ENCODE measurements at places on chromosomes 2 and 18. TPM values are rescaled to one million over a fixed set of nuclear protein-coding genes. Genes with fewer than 3 reads are reported as not detected.
A peak's percentile ranks its signal among the peaks of the same experiment; 100 is the strongest.

Gene CABYR
- polyA plus RNA-seq: 7.3 TPM

Gene EVA1A
- polyA plus RNA-seq: 34.5 TPM

Gene HTRA2
- 35.9 TPM for polyA plus RNA-seq

Gene LOXL3
- 8.4 TPM for polyA plus RNA-seq

Gene LRP2
- polyA plus RNA-seq: 3.7 TPM

Gene FAHD2A
- 38.5 TPM for polyA plus RNA-seq

Gene DSEL
- 6.3 TPM for polyA plus RNA-seq

Gene DARS1
- polyA plus RNA-seq: 132 TPM

Gene TXNDC2
- 0.20 TPM for polyA plus RNA-seq

- H3K27ac ChIP-seq: no peak overlapping the region
- H3K27me3 ChIP-seq: no peaks in the 10 kb centered on the region
- DNase-seq: peak; percentile 46
These were observed 127.9 kb downstream of the EVA1A start for GRCh38 chr2:75432761-75433361.

DNA sequence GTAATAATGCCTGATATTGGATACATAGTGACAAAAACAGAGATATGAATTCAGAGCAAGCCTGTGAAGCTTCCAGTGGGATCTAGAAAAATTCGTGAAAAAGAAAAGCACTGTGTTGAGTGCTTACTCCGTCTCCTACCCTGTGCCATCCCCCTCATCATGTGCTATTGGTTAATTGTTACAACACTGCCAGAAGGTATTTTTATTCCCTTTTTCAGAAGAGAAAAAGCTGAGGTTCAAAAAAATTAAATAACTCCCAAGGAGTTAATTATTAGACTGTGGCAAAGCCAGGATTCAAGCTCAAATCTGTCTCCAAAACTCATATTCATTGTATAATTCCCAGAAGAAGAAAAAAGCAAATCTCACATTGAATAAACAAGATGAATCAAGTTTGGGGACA lies 735.5 kb upstream of the ACVR2A start:
- DNase-seq: no peak
- no peak overlapping the region for H3K27ac ChIP-seq
- no peaks in the 10 kb centered on the region for H3K36me3 ChIP-seq
- H3K4me1 ChIP-seq: no peaks in the 10 kb centered on the region
- H3K4me3 ChIP-seq: no peak overlapping the region

DNA sequence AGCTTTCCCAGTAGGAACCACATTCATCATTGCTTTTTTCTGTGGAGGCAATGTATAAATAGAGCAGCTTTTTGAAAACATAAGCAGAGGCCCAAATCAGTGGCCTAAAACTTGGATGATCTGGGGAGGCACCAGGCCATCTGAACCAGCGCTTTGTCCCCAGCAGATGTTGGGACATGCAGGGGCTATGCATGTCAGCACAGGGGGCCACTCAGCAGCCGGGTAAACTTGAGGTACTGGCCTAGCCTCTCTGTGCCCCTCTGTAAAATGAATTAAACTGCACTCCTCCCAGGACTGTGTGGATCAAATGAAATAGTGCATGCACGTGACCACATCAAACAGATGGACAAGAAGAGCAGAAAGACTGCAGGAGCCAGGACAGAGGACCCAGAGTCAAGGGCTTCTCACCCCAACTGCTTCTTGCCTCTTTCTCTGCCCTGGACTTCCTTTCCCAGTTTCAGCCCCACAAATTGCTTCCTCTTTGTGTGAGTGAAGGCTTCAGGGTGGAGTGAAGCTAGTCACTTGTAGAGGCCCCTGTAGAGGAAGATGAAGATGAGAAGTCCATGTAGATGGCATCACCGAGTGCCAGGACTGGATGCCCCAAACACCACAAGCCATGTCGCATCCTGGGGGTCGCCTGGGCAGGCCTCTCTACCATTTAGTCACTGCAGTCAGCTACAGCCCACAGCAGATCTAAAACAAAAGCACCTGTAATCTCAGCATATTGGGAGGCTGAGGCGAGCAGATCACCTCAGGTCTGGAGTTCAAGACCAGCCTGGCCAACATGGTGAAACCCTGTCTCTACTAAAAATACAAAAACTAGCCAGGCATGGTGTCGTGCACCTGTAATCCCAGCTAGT lies 53.2 kb downstream of the IMPA2 start:
- H3K27ac ChIP-seq: no peak overlapping the region
- no peaks in the 10 kb centered on the region for H3K36me3 ChIP-seq
- no peaks in the 10 kb centered on the region for H3K27me3 ChIP-seq
- H3K4me1 ChIP-seq: peaks cover 13% of the 10 kb centered on the region
- DNase-seq: no peak
- H3K4me3 ChIP-seq: no peak overlapping the region

DNA sequence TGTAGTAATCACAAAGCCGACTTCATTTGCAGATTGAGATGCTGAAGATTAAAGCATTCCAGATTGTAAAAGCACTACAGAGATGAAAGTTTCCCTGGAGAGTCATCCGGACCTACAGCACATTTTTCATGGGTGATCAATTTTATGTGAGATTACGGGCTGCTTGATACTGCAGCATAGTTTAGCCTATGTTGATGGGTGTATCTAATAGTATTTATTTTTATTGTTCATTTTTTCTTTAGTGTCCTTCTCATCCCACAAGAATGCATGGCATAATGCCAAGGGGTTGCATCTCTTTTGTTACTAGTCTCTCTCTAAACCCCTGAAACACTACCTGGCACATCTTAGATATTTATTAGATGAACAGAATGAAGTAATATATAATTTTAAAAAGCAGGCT lies 240.4 kb downstream of the MBD2 start:
- H3K4me3 ChIP-seq: no peak overlapping the region
- DNase-seq: no peak
- H3K36me3 ChIP-seq: no peaks in the 10 kb centered on the region

- DNase-seq: no peak
- no peak overlapping the region for H3K4me3 ChIP-seq
These were observed 62.1 kb downstream of the NABP1 start for GRCh38 chr2:191740016-191740419.

GRCh38 chr2:211114826-211115455 lies 558.5 kb downstream of the CPS1 start:
- no peak overlapping the region for H3K4me3 ChIP-seq
- H3K27me3 ChIP-seq: no peaks in the 10 kb centered on the region
- no peak overlapping the region for H3K27ac ChIP-seq
- no peaks in the 10 kb centered on the region for H3K36me3 ChIP-seq
- no peaks in the 10 kb centered on the region for H3K4me1 ChIP-seq

DNA sequence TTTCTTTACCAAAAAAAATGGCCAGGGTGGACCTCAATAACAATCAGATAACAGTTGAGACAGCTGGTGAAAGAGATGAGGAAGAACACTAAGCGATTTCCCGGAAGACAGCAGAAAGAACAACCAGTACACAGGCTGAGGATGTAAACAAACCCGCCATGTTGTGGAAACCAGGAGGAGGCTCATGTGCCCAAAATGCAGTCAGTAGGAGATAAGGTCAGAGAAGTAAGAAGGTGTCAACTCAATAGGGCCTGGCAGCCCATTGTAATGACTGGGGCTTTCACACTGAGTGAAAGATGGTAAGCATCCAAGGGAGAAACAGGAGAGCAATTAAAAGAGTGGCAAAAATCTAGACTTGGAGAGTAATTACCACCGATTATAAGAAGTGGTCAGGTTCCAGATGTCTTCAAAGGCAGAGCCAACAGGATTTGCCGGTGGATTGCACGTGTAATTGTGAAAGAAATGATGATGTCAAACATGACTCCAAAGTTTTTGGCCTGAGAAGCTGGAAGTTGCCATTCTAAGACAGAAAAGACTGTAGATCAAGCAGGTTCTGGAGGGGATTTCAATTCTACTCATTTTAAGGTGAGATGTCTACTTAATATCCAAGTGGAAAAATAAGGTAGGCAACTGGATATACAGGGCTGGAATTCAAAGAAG lies 77.7 kb upstream of the CYP1B1 start:
- peaks cover 52% of the 10 kb centered on the region for H3K4me1 ChIP-seq
- no peak overlapping the region for H3K4me3 ChIP-seq
- H3K27me3 ChIP-seq: no peaks in the 10 kb centered on the region
- DNase-seq: no peak
- H3K36me3 ChIP-seq: no peaks in the 10 kb centered on the region

DNA sequence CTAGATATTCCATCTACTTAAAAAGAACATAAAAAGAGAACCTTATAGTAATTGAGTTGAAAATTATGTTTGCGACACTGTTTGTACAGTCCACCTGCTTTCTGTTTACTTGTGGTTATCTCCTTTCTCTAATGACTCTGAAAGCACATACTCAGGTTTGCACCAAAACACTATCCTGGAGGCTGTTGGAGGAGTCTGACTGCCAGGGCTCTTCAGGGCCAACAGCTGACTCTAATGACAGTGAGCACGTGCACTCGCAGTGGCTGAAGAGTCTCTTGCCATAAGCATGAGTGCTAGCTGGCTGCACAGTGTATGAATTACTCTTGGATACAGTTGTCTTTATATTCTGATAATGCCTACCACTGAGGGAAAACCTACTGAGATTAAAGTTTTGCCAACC lies 16.7 kb upstream of the GLS start:
- H3K27ac ChIP-seq: no peak overlapping the region
- H3K27me3 ChIP-seq: no peaks in the 10 kb centered on the region
- H3K4me3 ChIP-seq: no peak overlapping the region
- no peaks in the 10 kb centered on the region for H3K36me3 ChIP-seq
- peak; percentile 58 for DNase-seq
- H3K4me1 ChIP-seq: peaks cover 12% of the 10 kb centered on the region

DNA sequence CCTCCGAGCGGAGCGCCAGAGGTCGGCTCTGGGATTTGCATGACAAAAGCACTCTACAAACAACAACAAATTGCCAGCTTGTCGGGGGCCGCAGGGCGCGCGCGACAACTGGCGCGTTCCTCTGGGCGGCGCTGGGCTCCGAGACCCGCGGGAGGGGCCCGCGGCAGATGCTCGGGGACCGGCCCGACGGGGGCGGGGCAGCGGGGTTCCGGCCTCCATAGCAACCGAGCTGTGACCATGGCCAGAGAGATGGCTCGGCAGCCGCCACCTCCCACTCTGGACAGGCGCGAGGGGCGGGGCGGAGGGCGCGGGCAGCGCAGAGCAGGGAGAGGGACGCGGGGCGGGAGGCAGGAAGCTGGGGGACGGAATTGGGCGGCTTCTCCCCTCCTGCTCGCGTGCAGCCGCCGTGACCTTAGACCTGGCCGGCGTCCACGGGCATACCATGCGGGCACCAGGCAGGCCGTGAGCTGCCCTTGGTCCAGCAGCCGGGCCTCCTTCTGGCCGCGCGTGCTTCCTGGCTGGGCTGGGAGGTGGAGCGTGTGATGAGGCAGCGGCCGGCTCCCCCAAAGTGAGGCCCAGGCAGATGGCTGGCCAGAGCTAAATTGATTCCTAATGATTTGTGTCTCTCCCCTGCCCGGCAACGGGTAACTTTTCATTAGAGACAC lies 171.5 kb downstream of the CELF4 start:
- H3K27me3 ChIP-seq: no peaks in the 10 kb centered on the region
- peak; percentile 71 for DNase-seq
- peaks cover 4% of the 10 kb centered on the region for H3K4me1 ChIP-seq
- H3K27ac ChIP-seq: no peak overlapping the region
- H3K36me3 ChIP-seq: no peaks in the 10 kb centered on the region

- no peaks in the 10 kb centered on the region for H3K4me1 ChIP-seq
- H3K36me3 ChIP-seq: no peaks in the 10 kb centered on the region
- no peaks in the 10 kb centered on the region for H3K27me3 ChIP-seq
- no peak overlapping the region for H3K4me3 ChIP-seq
These were observed 17.0 kb downstream of the CHMP1B start for GRCh38 chr18:11868230-11868629.

DNA sequence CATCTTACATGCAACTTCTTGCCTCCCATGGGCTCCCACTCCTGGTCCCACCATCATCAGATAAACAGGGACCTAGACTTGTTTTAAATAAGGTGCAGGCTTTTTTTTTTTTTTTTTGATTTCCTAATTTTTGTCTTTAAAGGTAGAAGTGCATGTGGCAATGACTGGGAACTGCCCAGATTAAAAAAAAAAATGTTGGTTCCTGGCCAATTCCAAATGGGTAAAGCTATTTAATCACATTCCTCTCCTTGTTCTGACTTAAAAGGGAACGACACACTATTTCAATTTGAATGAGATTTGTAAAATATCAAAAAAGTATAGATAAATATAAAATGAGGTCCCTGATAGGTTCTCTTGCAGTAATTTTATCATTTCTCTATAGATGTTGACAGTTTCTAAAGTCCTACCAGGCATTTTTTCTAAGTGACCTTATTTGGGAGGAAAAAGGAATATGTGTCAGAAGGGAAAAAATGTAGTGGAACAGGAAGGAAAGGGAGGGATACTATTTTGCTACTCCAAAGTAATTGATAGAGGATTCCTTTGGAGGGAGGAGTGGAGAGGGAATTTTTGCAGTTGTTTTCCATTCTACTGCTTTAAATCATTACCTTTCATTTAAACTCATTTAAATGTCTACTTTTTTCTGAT lies 43.3 kb downstream of the DDX1 start:
- no peaks in the 10 kb centered on the region for H3K27me3 ChIP-seq
- H3K36me3 ChIP-seq: peaks cover 61% of the 10 kb centered on the region
- DNase-seq: no peak
- no peak overlapping the region for H3K4me3 ChIP-seq
- no peaks in the 10 kb centered on the region for H3K4me1 ChIP-seq

DNA sequence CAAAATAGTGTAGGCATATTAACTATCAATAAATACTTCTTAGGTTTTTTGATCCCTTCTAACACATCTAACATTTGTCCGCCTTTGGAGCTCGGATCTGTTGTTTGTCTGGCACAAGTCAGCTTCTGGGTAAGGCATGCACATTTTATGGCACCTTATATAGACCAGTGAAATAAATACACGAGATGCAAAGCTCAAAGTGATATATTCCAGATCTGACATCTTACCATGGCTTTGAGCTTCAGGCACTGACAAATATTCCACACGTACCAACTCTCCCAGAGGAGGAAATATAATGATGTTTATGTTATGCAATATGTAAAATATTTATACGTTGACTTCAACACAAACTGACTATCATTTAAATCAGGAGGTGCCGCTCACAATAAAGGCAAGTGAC lies 430.1 kb upstream of the SMIM21 start:
- H3K36me3 ChIP-seq: no peaks in the 10 kb centered on the region
- no peak overlapping the region for H3K27ac ChIP-seq
- no peaks in the 10 kb centered on the region for H3K27me3 ChIP-seq
- H3K4me1 ChIP-seq: no peaks in the 10 kb centered on the region
- no peak overlapping the region for H3K4me3 ChIP-seq

- no peak overlapping the region for H3K4me3 ChIP-seq
- H3K27me3 ChIP-seq: no peaks in the 10 kb centered on the region
- H3K4me1 ChIP-seq: no peaks in the 10 kb centered on the region
- H3K36me3 ChIP-seq: no peaks in the 10 kb centered on the region
- H3K27ac ChIP-seq: no peak overlapping the region
These were observed 55.1 kb downstream of the RBBP8 start for GRCh38 chr18:22988208-22988607.
